ENCODE measurements at places on chromosomes 3 and 15.

- no peak for DNase-seq
- no peaks in the 10 kb centered on the region for H3K27me3 ChIP-seq
- H3K27ac ChIP-seq: no peak overlapping the region
Measured at GRCh38 chr3:141469720-141470119, 17.1 kb upstream of the RASA2 start.

DNA sequence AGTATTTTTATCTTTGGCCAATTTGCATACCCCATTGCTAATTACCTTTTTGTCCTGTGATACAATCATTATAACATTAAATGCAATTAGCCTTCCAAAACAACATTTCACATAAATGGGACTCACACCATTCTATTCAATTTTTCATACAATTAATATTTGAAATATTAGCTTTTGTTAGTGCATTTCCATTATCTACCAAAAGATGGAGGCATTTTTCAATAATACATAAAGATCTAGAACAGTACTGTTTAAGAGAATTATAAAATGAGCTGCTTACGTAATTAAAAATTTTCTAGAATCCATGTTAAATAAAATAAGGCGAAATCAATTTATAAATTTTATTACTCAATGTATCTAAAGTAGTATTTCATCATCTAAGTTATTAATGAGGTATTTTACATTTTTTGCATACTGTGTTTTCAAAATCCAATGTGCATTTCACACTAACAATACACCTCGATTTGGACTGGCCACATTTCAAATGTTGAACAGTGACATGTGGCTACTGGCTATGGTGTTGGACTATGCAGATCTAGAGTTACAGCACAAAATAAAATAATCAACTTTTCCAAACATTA lies 74.3 kb downstream of the TJP1 start:
- H3K27ac ChIP-seq: no peak overlapping the region
- H3K27me3 ChIP-seq: no peaks in the 10 kb centered on the region
- H3K36me3 ChIP-seq: peaks cover 9% of the 10 kb centered on the region
- no peak overlapping the region for H3K4me3 ChIP-seq
- DNase-seq: no peak

DNA sequence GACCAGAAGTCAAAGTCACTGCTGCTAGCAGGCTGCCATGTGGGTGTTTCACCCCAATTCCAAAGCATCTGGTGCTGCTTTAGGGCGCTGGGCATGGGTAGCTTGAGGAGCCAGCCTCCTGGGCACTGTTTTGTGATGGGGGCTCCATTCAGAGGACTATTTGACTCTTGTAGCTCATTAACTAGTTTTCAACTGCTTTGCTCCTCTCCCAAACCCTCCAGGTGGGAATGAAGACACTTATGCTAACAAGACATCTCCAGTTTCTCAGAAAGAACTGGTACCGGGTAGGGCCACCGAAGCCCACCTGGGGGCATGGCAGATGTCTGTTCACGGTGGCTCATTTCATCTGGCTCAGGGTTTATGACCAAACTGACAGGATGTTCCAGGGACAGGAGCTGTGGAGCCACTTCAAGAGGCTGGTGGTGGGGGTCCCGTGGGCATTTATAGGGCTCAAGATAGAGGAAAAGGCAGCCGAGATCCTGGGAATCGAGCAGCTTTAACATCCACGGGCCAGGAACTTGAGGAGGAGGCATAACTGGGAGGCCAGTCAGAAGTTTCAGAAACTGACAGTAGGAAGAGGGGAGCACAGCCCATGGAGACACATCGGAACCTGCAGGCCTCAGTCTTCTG lies 17.7 kb downstream of the AMOTL2 start:
- DNase-seq: no peak
- H3K27ac ChIP-seq: peak overlapping the region; percentile 86
- no peaks in the 10 kb centered on the region for H3K27me3 ChIP-seq
- peaks cover 75% of the 10 kb centered on the region for H3K36me3 ChIP-seq
- peak overlapping the region; percentile 7 for H3K4me3 ChIP-seq

DNA sequence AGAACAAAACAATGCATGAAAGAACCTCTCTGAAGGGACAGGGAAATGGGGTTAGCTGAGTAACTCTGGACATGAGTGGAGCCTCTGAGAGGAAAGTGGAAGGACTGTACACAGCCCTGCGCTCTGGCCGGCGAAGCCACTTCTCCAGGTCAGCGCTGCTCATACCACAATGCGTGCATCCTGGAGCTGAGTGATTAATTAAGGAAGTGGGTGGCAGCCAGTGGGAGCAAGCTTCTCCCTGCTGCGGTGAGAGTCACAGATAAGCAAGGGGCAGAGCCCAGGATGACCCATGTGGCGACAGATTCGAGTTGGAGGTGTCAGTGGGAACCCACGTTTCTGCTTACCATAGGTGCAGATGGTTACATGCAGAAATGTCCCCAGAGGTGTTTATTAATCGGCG lies 48.0 kb downstream of the KLF15 start:
- DNase-seq: no peak
- H3K4me1 ChIP-seq: no peaks in the 10 kb centered on the region
- H3K36me3 ChIP-seq: no peaks in the 10 kb centered on the region
- no peaks in the 10 kb centered on the region for H3K27me3 ChIP-seq

DNA sequence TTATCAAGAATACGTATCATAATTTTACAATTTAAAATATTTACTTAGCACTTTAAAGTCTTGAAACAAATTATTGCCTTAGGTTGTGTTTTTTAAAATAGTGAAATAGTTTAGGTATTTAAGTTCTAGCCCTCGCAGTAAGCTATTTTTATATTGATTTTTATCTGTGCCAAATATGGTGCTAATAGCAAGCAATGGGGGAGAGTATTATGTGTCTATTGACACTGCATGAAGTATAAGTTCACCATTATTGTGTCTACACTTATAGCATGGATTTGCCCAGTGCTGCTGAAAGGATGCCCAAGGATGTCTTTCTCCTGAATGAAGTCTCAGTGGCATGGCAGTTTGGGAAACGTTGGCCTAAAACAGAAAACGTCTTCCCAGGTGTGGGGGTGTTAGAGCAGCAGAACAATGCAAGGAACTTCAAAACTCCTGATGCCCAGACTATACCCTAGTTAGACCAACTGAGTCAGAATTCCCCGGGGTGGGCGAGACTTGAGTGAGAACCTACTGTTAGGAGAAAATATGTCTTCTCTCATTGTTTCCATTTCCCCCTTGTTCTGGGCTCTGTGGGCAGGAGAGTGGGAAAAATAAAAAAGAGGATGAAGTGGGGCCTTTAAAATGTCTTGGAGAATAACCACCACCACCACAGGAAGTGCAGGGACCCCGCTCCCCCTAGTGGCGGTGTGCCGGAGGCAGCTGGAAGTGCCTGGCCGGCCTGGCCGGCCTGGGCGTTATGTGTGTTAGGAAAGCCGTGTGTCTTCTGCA lies 104.2 kb upstream of the SLC7A14 start:
- H3K27me3 ChIP-seq: no peaks in the 10 kb centered on the region
- no peak overlapping the region for H3K4me3 ChIP-seq
- DNase-seq: peak; percentile 79

GRCh38 chr15:25783607-25784540 lies 79.3 kb downstream of the ATP10A start:
- peaks cover 33% of the 10 kb centered on the region for H3K4me1 ChIP-seq
- DNase-seq: no peak
- no peak overlapping the region for H3K27ac ChIP-seq
- H3K4me3 ChIP-seq: no peak overlapping the region
- peaks cover 15% of the 10 kb centered on the region for H3K36me3 ChIP-seq

- H3K27ac ChIP-seq: no peak overlapping the region
- H3K4me1 ChIP-seq: no peaks in the 10 kb centered on the region
- H3K27me3 ChIP-seq: no peaks in the 10 kb centered on the region
- DNase-seq: no peak
- no peak overlapping the region for H3K4me3 ChIP-seq
- H3K36me3 ChIP-seq: no peaks in the 10 kb centered on the region
Measured at GRCh38 chr3:170189398-170190256, 8.1 kb upstream of the PHC3 start.

GRCh38 chr3:195033531-195034091 lies 237.3 kb downstream of the XXYLT1 start:
- DNase-seq: no peak
- no peak overlapping the region for H3K4me3 ChIP-seq
- peaks cover 22% of the 10 kb centered on the region for H3K4me1 ChIP-seq
- H3K27me3 ChIP-seq: peaks cover 3% of the 10 kb centered on the region
- H3K27ac ChIP-seq: no peak overlapping the region

DNA sequence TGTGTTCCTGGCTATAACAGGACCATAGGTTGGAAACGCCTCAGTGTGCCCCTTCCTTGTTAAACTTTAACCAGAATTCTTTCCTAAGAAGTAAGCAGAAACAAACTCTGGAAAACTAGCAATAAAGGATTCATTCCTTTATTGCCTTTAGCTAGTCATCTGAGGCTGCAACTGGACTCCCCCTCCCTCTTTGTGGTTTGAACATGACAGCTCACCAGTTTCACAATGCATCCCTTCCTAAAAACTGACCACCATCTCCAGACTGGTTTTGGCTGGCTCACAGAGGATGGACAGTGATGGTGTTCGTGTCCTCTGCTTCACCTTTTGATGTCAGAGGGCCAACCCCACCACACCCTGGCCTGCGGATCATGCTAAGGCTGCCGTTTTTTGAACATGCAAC lies 27.9 kb upstream of the TGFBR2 start:
- no peaks in the 10 kb centered on the region for H3K36me3 ChIP-seq
- DNase-seq: peak; percentile 49
- H3K27ac ChIP-seq: no peak overlapping the region
- H3K4me1 ChIP-seq: no peaks in the 10 kb centered on the region
- no peak overlapping the region for H3K4me3 ChIP-seq

DNA sequence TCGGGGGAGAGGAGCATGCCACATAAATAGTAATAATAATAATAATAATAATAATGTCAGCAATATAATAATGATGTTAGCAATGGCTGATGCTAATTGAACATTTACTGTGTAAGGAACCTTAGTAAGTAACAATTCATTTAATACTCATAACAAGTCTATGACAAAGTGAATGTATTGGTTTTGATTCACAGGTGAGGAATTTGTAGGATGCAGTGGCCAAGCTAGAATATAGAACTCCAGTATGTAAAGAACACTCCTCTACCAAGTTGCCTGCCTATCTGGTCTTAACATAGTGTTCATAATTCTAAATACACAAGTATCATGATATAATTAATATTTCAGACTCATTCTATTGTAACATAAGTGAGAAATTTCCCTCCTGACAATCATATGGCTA lies 1016.5 kb downstream of the ROBO1 start:
- H3K4me3 ChIP-seq: no peak overlapping the region
- no peaks in the 10 kb centered on the region for H3K4me1 ChIP-seq
- DNase-seq: no peak
- no peak overlapping the region for H3K27ac ChIP-seq
- no peaks in the 10 kb centered on the region for H3K36me3 ChIP-seq

GRCh38 chr3:16884084-16884747 lies 539 bp upstream of the PLCL2 start:
- no peaks in the 10 kb centered on the region for H3K36me3 ChIP-seq
- H3K27me3 ChIP-seq: no peaks in the 10 kb centered on the region
- DNase-seq: peak; percentile 74
- peak overlapping the region; percentile 91 for H3K27ac ChIP-seq
- H3K4me3 ChIP-seq: peak overlapping the region; percentile 80
- peaks cover 27% of the 10 kb centered on the region for H3K4me1 ChIP-seq

Measured in lower lobe of right lung (tissue), 2 donors.